ENCODE measurements at places on chromosomes 16 and 17.

GRCh38 chr17:17154981-17155380, 51.2 kb downstream of the PLD6 start:
- DNase-seq, result no peak

DNA sequence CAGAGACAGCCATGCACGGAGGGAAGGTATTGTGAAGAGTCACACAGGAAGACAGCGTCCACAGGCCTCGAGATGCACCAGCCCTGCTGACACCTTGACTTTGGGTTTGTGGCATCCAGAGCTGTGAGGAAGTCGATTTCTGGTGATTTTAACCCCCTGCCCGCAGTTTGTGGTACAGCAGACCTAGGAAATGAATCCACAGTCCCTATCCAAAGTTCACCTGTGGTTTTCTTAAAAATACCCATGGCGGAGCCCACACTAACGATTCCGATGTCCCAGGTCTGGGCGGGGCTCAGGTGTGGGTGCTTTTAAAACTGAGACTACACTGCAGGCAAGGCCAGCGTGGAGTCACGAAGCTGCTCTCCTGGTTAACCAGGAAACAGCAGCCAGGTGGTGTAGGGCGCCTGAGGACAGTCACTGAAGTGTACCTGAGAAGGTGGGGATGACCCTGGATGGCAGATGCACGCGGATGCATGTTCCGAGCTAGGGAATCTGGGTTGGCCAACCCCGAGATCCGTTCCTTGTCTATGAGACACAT, 14.4 kb upstream of the MEAK7 start:
- no peak for DNase-seq

DNA sequence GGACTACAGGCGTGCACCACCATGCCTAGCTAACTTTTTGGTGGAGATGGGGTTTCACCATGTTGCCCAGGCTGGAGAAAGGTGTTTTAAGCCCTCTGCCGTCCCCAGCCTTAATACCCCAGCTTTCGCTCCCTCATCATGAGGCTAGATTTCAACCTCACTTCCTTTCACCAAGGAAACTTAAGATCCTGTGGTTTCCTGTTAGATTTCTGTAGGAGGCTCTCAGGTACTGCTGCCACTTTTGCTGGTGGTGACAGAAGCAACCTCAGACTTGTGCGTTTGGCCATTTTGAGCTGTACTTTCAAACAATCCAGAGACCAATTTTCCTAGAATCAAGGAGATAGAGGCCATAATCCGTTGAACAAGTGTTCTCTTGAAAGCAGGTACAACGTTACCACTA, 36.2 kb downstream of the MPHOSPH6 start:
- no peak for DNase-seq

- no peak for DNase-seq
These were observed 103.9 kb downstream of the SOCS1 start for GRCh38 chr16:11151885-11152629.

GRCh38 chr16:12126091-12126806, 149.7 kb downstream of the SNX29 start:
- no peak for DNase-seq
